ENCODE measurements at places on chromosomes 1 and 21. TPM values are rescaled to one million over a fixed set of nuclear protein-coding genes. Genes with fewer than 3 reads are reported as not detected.
A peak's percentile ranks its signal among the peaks of the same experiment; 100 is the strongest.

GRCh38 chr21:28799926-28800325 is 192.8 kb downstream of the LTN1 start:
- DNase-seq: no peak

GRCh38 chr1:2587071-2587859 is 688 bp downstream of the PRXL2B start:
- no peak for DNase-seq

- DNase-seq: peak; percentile 26
Observed at GRCh38 chr1:112509005-112509659, 367 bp downstream of the WNT2B start.

- no peak for DNase-seq
Observed at GRCh38 chr1:212428496-212428895, 4.2 kb upstream of the NENF start.

GRCh38 chr1:19918057-19918456 is 5.4 kb downstream of the PLA2G2E start:
- peak; percentile 90 for DNase-seq

DNA sequence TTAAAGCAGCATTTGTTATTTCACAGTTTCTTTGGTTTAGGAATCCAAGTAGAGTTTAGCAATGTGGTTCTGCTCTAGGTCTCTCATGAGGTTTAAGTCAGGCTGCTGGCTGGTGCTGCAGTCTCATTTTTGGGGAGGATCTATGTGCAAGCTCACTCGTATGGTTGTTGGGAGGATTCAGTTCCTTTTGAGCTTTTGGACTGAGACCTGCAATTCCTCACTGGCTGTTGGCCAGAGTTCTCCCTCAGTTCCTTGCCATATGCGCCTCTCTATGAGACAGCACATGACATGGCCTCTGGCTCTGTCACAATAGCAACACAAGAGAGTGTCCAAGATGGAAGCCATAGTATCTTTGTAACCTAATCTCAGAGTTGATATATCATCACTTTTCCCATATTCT is 91.0 kb downstream of the OLFML2B start:
- no peak for DNase-seq

DNA sequence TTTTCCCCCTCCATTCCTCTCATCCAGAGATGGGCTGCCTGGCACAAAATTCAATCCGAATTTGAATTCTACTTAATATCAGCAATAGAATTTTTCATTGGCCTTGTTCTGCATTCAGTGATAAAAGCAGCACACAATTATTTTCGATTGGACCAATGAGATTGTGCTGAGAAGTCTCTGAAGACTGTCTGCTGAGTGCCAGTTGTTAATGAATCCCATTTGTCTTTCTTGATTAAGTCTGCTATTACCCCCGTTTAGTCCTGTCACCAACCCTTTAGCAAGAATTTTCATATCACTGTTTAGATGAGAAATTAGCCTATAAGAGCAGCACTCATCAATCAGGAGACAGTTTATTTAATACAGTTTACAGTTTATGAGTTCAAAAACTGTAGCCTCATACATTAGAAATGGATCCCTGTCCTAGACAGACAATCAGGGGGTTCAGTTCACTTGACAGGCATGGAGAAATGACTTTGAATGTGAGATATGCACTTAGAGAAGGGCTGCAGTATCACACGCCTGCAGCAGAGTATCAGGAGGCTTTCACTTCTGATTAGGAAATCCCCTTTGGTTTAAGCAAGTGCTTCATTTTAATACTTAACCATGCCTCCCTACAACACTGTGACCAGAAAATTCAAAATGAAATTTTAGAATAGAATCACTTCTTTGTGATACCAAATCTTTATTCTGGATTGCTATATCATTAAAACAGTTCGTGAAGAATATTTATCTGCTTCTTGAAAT is 304.7 kb upstream of the PTBP2 start:
- DNase-seq: no peak

GRCh38 chr1:179973198-179974110 is 18.8 kb downstream of the CEP350 start:
- no peak for DNase-seq

- DNase-seq: no peak
Observed at GRCh38 chr1:220076861-220077762, 12.5 kb downstream of the BPNT1 start.

GRCh38 chr1:184419350-184420161 is 32.7 kb downstream of the C1orf21 start:
- no peak for DNase-seq

DNA sequence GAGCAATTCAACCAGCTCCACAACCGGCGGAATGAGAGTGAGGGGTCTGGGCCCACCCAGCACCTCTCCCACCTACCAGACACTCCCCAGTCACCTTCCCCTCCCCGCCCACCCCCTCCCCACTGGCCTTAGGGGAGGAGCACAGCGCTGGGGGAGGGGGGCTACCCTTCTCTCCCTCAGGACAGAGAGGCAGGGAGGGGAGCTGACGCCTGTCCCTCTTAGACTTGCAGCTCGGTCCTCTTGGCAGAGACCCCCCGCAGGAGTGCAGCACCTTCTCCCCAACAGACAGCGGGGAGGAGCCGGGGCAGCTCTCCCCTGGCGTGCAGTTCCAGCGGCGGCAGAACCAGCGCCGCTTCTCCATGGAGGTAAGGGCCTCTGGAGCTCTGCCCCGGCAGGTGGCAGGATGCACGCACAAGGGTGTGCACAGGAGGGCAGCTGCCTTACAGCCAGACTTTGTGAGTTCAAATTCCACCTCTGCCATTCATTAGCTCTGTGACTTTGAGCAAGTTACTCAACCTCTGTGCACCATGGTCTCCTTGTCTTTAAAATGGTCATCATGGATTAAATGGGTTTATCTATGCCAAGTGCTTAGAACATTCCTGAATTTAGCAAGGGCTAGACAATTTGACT is 18.9 kb downstream of the CDK18 start:
- no peak for DNase-seq

DNA sequence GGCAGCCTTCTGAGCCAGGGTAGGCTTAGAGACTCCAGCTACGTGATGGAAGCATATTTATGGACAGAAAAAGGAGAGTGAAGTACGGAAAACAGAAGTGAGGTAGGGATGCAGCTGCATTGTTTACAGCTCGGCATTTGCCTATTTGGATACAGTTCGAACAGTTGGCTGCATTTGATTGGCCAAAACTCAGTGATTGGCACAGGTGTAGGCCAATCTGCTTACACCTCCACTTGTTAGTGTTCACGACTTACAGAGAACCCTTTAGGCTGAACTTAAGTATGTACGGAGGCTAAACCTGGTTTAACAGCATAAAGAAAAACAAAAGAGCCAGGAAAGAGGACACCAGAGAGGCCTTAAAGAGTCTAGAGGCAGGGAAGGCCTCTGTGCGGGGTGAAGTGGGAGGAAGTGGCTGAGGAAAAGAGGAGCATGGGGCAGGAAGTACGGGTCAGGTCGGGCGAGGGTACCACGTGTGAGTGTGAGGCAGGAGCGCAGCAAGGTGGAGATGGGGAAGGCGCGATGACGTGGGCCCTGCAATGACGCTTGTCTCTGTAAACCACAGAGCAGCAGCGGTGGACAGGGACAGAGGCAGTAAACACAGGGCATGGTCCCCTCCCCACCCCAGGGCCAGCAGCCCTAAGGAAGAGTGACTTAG is 32.0 kb downstream of the RSPH1 start:
- peak; percentile 77 for DNase-seq

DNA sequence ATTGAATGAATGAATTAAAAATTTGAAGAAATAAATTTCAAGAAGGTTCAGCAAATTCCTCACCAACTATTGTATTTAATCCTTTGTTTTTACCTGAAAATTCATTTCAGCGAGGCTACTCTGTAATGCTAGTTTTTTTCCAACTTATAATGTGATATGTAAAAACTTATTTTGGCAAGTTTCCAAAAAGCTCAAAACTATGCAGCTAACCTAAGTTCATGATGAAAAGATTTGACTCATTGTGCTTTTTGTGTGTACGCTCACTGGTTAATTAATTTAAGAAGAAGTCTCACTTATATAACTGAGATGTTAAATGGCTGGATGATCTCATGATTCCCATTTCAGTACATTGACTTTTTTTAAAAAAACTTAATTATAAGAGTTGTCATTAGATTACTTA is 196.0 kb upstream of the SAMSN1 start:
- DNase-seq: no peak

DNA sequence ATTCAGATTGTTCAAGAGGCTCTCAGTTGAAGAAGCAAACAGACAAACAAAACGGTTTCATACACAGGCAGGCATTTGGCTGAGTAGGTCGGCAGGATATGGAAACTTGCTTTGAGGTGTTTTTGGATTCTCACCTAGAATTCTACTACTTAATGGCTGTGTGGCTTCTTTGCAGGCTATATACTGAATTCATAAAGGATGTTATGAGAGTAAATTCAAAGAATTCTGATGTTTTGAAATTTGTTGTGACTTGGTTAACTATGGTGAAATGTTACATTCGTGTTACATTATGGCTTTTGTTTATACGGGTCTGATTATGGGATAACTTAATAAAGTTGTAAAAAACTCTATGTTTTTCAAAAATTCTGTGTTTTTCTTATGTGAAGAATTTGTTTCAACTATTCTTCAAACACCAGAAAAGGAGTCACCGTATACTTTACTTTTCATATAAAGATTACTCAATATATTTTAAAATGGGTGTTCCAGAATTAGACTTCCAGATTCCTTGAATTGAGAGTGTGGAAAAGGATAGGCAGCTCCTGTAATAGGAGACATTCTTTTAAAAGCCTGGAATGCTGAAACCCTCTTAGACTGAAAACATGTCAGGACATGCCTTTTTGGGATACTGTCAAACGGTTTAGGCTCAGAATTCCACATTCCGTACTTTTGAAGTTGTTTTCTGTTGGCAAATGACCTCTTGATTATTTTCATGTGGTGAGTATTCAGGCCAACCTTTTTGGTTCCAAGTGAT is 8.2 kb upstream of the IRF2BP2 start:
- DNase-seq: no peak

- no peak for DNase-seq
Observed at GRCh38 chr21:44681861-44682579, at the start of gene KRTAP12-1. Gene KRTAP12-1, minus strand, starts transcription at chr21:44682163. Its CDS starts 40 bp downstream, at chr21:44682123.

DNA sequence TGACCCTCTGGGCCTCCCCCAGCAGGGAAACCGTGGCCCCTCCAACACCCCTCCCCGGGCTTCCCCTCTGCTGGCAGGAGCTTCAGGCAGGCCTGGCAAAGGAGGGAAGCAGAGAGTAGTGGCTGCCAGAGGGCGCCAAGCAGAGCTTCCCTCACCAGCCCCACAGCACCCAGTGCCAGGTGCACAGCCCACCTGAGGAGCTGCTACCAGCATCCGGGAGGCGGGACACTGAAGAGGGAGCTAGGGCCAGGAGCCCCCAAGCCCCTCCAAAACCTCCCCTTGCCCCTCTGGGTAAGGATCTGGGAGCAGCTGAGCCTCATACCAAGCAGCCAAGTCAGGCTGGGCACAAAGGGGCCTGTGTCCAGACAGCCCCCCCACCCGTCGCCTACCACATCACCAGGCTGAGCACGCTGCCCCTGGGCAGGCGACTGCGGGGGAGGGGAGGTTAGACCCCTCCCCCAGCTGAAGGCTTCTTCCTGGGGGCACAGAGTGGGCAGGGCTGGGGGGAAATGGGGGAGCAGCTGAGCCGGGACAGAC is 19.6 kb downstream of the CCDC24 start:
- DNase-seq: no peak

DNA sequence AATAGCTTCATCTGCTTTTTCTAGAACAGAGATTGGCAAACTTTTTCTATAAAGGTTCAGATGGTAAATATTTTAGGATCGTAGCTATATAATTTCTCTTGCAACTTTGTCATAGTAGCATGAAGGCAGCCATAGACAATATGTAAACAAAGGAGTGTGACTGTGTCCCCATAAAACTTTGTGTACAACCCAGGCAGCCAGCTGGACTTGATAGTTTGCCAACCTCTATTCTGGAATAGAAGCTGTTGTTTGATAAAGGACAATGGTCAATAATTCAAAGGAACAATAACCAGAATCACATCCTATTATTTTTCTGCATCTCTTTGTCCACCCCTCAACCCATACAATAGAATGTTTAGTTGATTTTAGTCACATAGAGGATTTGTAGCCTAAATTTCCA is 286.7 kb downstream of the LMX1A start:
- no peak for DNase-seq

GRCh38 chr1:236685205-236685916 is 938 bp upstream of the ACTN2 start:
- no peak for DNase-seq

DNA sequence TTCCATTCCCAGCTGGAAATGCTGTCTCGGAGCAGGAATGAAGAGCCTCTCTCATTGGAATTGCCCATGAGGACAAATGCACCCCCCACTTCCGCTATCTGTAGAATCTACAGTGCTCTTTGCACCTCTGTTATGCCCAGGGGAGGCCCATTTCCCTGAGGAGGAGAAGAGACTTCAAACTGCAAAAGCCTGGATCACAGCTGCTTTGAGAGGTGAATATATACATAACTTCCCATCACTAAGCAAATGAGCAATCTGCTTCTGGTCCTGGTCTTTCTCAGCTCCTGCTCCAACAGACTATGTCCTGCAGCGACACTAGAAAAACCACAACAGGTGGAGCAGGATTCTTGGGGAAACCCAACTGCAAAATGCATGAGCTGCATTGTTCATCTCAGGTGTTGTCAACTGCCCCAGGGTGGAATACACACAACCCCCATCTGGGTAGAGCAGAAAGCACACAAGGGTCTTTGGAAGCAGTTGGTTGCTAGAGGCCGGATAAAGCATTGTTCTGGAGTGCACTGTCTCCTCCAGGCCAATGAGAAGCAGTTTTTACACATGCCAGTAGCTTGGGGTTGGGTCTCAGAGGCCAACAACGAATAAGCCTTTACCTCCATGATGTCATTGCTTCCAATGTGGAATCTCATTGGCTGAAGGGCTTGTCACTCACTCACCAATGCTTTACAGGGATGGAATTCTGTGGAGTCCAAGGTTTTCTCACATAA is 67.7 kb upstream of the RAB4A start:
- no peak for DNase-seq

- DNase-seq: no peak
Observed at GRCh38 chr1:60033066-60033465, 40.5 kb downstream of the C1orf87 start.

- no peak for DNase-seq
Observed at GRCh38 chr1:224626042-224626441, 9.9 kb downstream of the CNIH3 start.

DNA sequence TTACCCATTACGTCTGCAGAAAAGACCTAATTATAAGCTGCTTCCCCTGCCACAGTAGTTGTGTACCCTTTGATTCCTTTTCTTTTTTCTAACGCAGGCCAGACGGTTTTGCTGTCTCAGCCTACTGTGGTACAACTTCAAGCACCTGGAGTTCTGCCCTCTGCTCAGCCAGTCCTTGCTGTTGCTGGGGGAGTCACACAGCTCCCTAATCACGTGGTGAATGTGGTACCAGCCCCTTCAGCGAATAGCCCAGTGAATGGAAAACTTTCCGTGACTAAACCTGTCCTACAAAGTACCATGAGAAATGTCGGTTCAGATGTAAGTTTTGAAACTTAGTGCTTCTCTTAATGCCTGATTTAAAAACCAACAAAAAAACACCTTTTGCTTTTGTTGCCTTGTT is 35.8 kb downstream of the ATF6 start:
- no peak for DNase-seq

SERBP1 gene
- total RNA-seq: 433 TPM

PM20D1 gene
- total RNA-seq: 0.58 TPM

PTAFR gene
- total RNA-seq: 0.14 TPM

SLFNL1 gene
- total RNA-seq: 0.14 TPM

CRYBG2 gene
- total RNA-seq: 1.6 TPM

VPS26C gene
- 61.7 TPM for total RNA-seq

ATP6V1G3 gene
- total RNA-seq: not detected

OLFML2B gene
- 0.28 TPM for total RNA-seq

ADGRB2 gene
- total RNA-seq: 1.2 TPM

CD5L gene
- total RNA-seq: not detected
